ENCODE measurements at places on chromosomes 7 and 10. TPM values are rescaled to one million over a fixed set of nuclear protein-coding genes. Genes with fewer than 3 reads are reported as not detected.

AEBP1 gene
- 21.6 TPM for total RNA-seq

- DNase-seq: no peak
Observed at GRCh38 chr7:2754086-2754485, 66.1 kb downstream of the AMZ1 start.

DNA sequence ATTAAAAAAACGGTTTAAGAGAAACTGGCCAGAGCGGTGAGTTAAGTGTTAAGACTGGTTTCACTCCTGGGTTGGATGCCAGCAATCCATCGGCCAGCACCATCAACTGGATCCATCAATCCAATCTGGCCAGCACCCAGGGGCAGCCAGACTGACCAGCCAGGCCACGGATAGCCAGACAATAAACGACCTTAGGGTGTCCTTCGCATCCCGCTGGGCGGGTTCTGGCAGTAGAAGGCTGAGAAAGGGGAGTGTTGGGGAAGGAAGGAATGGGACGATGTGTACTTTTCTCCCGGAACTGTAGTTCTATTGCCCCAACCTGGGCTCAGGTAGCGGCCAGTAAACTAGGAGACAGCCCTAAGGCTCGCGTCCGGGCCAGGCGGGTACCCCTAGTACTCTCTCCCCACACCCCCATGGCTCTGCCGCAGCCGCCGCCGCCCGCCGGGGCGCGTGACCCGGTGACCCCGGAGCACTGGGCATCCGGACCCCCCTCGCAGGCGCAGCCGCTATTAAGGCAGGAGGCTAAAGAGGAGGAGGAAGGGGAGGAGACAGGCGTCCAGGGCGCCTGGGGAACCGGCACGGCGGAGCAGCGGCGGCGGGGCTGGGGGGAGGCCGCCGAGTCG is at the start of gene CASD1:
TSS of gene CASD1 (plus strand) at position 546 of the 623 bp plus-strand sequence. CDS start 276 bp downstream, outside the sequence.
- DNase-seq: peak; percentile 89

DNA sequence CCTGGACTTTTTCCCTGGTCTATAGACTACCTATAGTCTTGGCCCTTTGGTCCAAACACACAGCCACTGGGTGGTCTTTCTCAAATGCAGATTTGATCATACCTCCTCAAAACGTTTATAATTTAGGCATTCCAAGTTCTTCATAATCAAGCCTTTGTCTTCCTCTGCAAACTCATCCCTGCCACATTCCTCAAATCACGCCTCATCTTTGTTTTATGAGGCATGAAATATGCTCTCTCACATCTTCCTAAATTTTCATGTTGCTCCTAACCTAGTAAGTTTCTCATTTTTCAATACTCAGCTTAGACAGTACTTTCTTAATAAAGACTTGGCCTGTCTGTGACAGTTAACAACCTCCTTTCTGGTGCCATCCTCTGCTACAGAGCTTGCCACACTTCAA is 10.9 kb upstream of the HERC4 start:
- no peak for DNase-seq

DNA sequence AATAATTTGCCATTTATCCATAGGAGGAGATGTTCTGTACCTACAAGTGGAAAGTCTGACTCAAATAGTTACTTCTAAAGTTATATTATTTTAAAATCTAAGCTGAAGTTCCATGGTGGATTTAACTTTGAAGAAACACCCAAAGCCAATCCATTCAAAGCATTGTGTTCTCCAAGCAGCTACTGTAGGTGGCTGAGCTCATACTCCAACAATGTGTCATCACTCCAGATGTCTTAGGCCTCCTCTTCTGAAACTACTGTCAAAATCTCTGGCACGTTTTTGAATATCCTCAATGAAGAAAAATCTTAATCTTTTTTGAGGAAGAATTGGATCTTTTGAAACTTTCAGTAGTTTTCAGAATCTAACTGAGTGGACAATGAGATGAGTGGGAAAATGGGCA is 169.1 kb downstream of the PTEN start:
- no peak for DNase-seq

GRCh38 chr7:76260171-76260703 is 42.2 kb upstream of the HSPB1 start:
- peak; percentile 75 for DNase-seq

DNA sequence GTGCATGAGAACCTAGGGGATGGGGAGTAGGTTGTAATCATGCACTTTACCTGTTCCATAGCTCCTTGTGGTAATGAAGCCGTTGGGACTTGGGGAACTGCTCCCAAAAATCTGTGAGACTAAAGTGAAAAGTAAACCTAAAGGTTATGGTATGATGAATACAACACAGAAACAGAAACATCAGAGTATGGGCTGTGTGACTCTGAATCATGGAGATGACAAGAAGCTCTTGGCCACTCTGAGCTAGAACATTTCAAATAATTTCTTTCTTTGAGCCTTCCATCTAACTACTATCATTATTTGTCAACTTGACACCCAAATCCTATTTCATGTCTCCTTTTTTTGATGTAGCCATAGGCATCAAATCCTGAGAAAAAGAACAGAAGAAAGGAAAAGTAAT is 2.9 kb downstream of the CLEC5A start:
- no peak for DNase-seq

- DNase-seq: no peak
Observed at GRCh38 chr10:36506697-36507496, 618.5 kb upstream of the ANKRD30A start.

DNA sequence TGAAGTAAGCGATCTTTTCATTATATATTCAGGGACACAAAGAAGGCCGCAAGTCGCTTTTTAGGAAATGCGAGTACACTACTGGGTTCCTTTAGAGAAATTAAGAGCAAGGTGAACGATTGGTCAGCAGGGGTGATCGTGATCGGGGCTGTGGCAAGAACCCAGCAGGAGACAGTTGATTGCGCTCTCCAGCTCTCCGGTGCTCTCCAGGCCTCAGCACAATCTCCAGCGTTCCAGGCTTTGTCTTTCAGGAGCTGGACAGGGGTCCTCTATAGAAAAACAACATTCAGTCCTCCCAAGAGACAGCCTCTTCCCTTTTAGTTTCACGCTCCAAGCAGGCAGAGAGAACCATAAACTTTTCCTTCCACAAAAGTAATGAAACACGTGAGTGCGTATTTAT is 170.5 kb upstream of the KLF6 start:
- no peak for DNase-seq

- no peak for DNase-seq
Observed at GRCh38 chr10:22912763-22913384, 15.0 kb upstream of the ARMC3 start.
